ENCODE measurements at places on chromosomes 6 and 20. TPM values are rescaled to one million over a fixed set of nuclear protein-coding genes. Genes with fewer than 3 reads are reported as not detected.

- no peak overlapping the region for H3K4me3 ChIP-seq
- H3K27ac ChIP-seq, result no peak overlapping the region
- no peak for DNase-seq
- H3K4me1 ChIP-seq, result peaks cover 3% of the 10 kb centered on the region
- H3K27me3 ChIP-seq, result no peaks in the 10 kb centered on the region
These were observed 101.4 kb downstream of the LRRC1 start for GRCh38 chr6:53896196-53896595.

DNA sequence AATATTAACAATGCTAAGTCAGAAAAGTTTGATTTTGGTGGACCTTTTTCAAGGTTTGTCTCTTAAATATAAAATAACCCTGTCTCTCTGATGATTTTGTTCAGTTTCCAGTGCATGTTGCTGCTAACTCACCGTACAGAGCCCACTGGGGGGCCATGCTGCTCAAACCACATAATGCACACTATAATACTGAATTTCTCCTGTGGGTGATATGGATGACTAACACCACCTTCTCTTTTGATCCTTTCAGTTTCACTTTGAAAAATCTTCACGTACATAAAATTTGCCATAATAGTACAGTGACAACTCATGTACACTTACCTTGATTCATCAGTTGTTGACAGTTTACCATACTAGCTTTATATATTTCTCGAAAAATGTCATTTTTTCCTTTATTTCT, 506.6 kb upstream of the MAN1A1 start:
- H3K4me1 ChIP-seq, result peaks cover 11% of the 10 kb centered on the region
- H3K27me3 ChIP-seq, result peaks cover 7% of the 10 kb centered on the region
- H3K36me3 ChIP-seq, result no peaks in the 10 kb centered on the region
- DNase-seq, result peak; percentile 66

GRCh38 chr6:46323312-46323965, 152.7 kb upstream of the ENPP5 start:
- H3K4me1 ChIP-seq, result peaks cover 15% of the 10 kb centered on the region
- no peaks in the 10 kb centered on the region for H3K36me3 ChIP-seq
- peaks cover 3% of the 10 kb centered on the region for H3K27me3 ChIP-seq
- H3K4me3 ChIP-seq, result no peak overlapping the region
- peak overlapping the region; percentile 1 for H3K27ac ChIP-seq

GRCh38 chr20:33744773-33745385, 13.1 kb downstream of the ZNF341 start:
- DNase-seq, result no peak
- peaks cover 7% of the 10 kb centered on the region for H3K36me3 ChIP-seq
- no peaks in the 10 kb centered on the region for H3K27me3 ChIP-seq
- H3K27ac ChIP-seq, result no peak overlapping the region
- H3K4me1 ChIP-seq, result peaks cover 2% of the 10 kb centered on the region
- H3K4me3 ChIP-seq, result no peak overlapping the region

- no peak overlapping the region for H3K4me3 ChIP-seq
- DNase-seq, result no peak
- H3K27me3 ChIP-seq, result no peaks in the 10 kb centered on the region
- H3K27ac ChIP-seq, result no peak overlapping the region
These were observed 206.8 kb downstream of the EYA4 start for GRCh38 chr6:133447924-133448323.

DNA sequence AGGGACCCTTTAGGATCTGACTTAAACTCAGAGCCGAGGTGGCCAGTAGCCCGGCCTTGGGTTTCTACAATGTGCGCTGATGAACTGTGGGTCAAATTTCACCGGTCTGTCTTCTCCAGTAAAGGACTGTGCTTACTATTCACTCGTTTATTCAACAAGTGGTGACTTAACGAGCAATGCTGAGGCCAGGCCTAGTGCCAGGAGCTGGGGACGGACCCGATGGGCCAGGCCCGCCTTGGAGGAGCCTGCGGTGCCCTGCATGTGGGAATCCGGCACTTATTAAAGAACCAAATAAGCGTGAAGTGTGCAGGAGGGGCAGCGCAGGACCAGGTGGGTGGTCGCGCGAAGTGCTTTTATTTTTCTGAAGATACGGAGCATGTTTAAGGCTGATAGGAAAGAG, 24.0 kb downstream of the CTCFL start:
- no peak for DNase-seq
- H3K27me3 ChIP-seq, result peaks cover 49% of the 10 kb centered on the region
- H3K27ac ChIP-seq, result no peak overlapping the region
- no peaks in the 10 kb centered on the region for H3K36me3 ChIP-seq
- H3K4me1 ChIP-seq, result peaks cover 7% of the 10 kb centered on the region

DNA sequence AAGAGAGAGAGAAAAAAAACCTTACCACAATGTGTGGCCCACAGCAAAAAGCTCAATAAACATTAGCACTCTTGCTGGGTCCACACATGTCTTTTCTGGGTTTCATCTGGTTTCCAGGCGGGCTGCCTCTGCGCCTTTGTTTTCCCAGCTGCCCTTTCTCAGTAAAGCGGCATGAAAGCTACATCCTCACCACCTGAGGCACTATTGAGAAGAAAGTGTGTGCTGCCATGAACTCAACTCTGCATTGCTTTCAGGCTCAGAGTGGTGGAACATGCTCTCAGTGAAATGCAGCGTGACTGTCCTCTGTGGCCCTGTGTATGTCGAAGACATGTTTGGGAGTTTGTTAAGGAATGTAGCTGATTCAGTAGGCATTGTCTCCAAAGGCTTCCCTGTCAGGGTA, 102.3 kb downstream of the LYRM2 start:
- no peak overlapping the region for H3K4me3 ChIP-seq
- H3K4me1 ChIP-seq, result no peaks in the 10 kb centered on the region
- DNase-seq, result no peak
- H3K36me3 ChIP-seq, result no peaks in the 10 kb centered on the region
- H3K27me3 ChIP-seq, result peaks cover 13% of the 10 kb centered on the region

- H3K27me3 ChIP-seq, result peaks cover 58% of the 10 kb centered on the region
- H3K4me1 ChIP-seq, result peaks cover 2% of the 10 kb centered on the region
- no peak overlapping the region for H3K27ac ChIP-seq
- H3K4me3 ChIP-seq, result no peak overlapping the region
- H3K36me3 ChIP-seq, result no peaks in the 10 kb centered on the region
- DNase-seq, result no peak
These were observed 5.5 kb downstream of the GRIK2 start for GRCh38 chr6:101398716-101399615.

DNA sequence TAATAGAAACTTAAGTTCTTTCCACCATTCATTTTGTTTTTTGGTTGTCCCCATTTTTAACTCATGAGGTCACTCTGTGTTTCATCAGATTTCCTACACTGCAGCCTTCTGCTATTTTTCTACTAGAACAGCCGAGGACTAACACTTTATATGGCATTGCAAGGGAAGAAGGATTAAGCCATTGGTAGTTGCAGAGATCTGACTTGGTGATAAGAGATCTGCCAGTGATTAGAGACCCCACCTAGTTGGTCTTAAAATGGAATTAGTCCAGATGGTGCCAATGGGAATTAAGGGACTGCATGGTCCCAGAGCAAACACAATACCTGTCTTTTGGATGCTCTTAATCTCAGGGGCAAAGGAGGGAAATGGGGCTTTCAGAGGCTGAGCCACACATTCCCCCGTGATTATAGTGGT, 125.5 kb upstream of the TMEM170B start:
- peaks cover 48% of the 10 kb centered on the region for H3K4me1 ChIP-seq
- H3K27me3 ChIP-seq, result no peaks in the 10 kb centered on the region
- H3K27ac ChIP-seq, result peak overlapping the region; percentile 90
- peak overlapping the region; percentile 33 for H3K4me3 ChIP-seq
- H3K36me3 ChIP-seq, result no peaks in the 10 kb centered on the region

- no peak overlapping the region for H3K4me3 ChIP-seq
- no peaks in the 10 kb centered on the region for H3K36me3 ChIP-seq
- H3K4me1 ChIP-seq, result no peaks in the 10 kb centered on the region
- H3K27ac ChIP-seq, result no peak overlapping the region
- no peak for DNase-seq
These were observed 48.3 kb upstream of the IPCEF1 start for GRCh38 chr6:154404791-154405400.

- H3K36me3 ChIP-seq, result no peaks in the 10 kb centered on the region
- no peak overlapping the region for H3K4me3 ChIP-seq
- H3K27me3 ChIP-seq, result peaks cover 20% of the 10 kb centered on the region
These were observed 13.3 kb upstream of the AKAP7 start for GRCh38 chr6:131122007-131122406.

DNA sequence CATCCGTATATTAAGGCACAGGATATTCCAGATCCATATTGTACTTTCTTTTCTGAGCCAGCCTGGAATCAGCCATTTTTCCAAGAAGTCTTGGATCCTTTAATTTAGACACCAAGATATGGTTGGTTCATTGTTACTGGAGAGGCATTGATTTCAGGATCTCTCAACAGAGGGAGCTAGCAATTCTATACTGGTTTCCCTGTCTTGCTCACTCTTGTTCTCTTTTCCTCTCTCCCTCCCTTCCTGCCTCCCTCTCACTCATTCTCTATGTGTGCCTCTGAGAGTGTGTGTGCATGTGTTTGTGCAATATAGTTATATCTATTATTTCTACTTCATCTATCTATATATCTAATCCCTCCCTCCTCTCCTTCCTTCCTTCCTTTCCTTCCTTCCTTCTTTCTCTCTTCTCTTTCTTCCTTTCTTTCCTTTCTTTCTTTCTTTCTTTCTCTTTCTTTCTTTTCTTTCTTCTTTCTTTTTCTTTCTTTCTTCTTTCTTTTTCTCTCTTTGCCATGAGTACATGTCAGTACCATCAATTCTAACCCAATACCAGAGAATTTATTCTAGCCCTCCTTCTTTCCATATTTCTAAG, 299.1 kb downstream of the EPHA7 start:
- no peaks in the 10 kb centered on the region for H3K4me1 ChIP-seq
- H3K36me3 ChIP-seq, result no peaks in the 10 kb centered on the region
- no peak for DNase-seq
- H3K27ac ChIP-seq, result no peak overlapping the region

GRCh38 chr6:42337985-42338743, 113.6 kb downstream of the TRERF1 start:
- peaks cover 37% of the 10 kb centered on the region for H3K36me3 ChIP-seq
- peak overlapping the region; percentile 94 for H3K27ac ChIP-seq
- DNase-seq, result no peak
- H3K4me1 ChIP-seq, result peaks cover 73% of the 10 kb centered on the region

GRCh38 chr20:40462566-40462965, 226.5 kb downstream of the MAFB start:
- no peaks in the 10 kb centered on the region for H3K36me3 ChIP-seq
- no peak overlapping the region for H3K4me3 ChIP-seq
- no peaks in the 10 kb centered on the region for H3K4me1 ChIP-seq
- no peak for DNase-seq
- no peak overlapping the region for H3K27ac ChIP-seq

DNA sequence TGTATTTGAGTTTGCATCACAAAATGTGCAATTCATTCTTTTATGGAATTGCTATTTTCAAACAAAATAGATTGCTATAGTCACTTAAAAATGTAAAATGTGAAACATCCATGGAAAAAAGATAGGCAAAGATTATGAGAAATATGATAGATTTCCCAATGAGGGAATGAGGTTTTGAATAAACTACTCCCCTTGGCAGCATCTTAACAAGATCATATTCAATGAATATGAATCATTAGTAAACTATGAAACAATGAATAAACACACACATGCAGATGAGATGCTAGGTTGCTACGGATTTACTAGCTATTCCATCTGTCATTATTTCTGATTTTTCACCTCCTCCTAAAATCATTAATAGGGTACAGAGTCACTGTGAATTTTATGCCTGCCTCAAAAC, 401.8 kb downstream of the PHF3 start:
- no peak overlapping the region for H3K27ac ChIP-seq
- H3K4me1 ChIP-seq, result no peaks in the 10 kb centered on the region
- no peak overlapping the region for H3K4me3 ChIP-seq
- H3K36me3 ChIP-seq, result no peaks in the 10 kb centered on the region

GRCh38 chr6:119129148-119129967, 50.9 kb upstream of the FAM184A start:
- peaks cover 5% of the 10 kb centered on the region for H3K27me3 ChIP-seq
- peaks cover 12% of the 10 kb centered on the region for H3K4me1 ChIP-seq

- no peak overlapping the region for H3K27ac ChIP-seq
- no peaks in the 10 kb centered on the region for H3K4me1 ChIP-seq
- no peaks in the 10 kb centered on the region for H3K36me3 ChIP-seq
- H3K4me3 ChIP-seq, result no peak overlapping the region
These were observed 135.6 kb downstream of the EYA4 start for GRCh38 chr6:133376743-133377142.

- no peaks in the 10 kb centered on the region for H3K36me3 ChIP-seq
- no peaks in the 10 kb centered on the region for H3K27me3 ChIP-seq
- H3K4me3 ChIP-seq, result no peak overlapping the region
- no peak overlapping the region for H3K27ac ChIP-seq
- no peaks in the 10 kb centered on the region for H3K4me1 ChIP-seq
These were observed 106.3 kb downstream of the PRKN start for GRCh38 chr6:162621246-162621645.

GRCh38 chr6:170063851-170064602, 226.9 kb downstream of the DLL1 start:
- H3K4me3 ChIP-seq, result no peak overlapping the region
- no peaks in the 10 kb centered on the region for H3K27me3 ChIP-seq
- DNase-seq, result no peak
- H3K36me3 ChIP-seq, result no peaks in the 10 kb centered on the region

GRCh38 chr6:113976806-113977205, 5.9 kb upstream of the HDAC2 start:
- no peak overlapping the region for H3K27ac ChIP-seq
- no peak overlapping the region for H3K4me3 ChIP-seq
- DNase-seq, result no peak
- no peaks in the 10 kb centered on the region for H3K36me3 ChIP-seq
- peaks cover 15% of the 10 kb centered on the region for H3K27me3 ChIP-seq

DNA sequence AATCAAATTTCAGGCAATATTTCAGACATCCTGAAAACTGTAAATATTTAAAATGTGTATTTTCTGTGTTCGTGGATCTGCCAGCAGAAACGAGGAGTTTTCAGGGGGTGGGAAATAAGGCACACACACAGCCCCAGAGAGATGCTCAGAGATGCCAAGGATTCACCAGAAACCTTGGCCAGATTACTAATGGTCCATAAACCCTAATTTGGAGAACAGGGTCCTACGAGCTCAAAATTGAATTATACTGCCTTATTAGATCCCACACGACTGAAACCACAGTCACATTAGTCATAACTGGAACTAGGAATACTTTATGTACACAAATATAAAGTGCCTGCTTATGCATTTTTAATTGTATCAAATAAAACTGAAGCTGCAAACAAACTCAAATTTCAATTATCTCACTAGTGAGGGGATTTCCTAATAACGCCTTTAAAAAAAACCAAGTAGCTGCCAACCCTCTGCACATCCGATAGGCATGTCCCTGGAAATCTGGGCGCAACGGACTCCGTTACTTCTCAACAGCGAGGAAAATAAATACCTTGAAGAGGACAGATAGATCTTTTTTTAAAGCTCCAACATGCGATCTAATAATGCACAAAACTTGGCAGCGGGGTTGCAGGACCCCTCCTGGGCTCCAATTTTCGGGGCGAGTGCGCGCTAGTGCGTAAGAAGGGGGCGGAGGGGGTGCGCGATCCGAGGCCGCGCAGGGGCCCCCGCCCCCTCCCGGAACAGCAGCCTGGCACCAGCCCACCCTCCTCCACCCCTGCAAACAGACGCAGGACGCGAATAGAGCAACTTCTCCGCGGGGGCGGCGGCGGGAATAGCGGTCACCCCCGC, 897 bp downstream of the CHD6 start:
- H3K27ac ChIP-seq, result peak overlapping the region; percentile 74
- peak overlapping the region; percentile 85 for H3K4me3 ChIP-seq
- H3K27me3 ChIP-seq, result peaks cover 22% of the 10 kb centered on the region
- H3K4me1 ChIP-seq, result peaks cover 31% of the 10 kb centered on the region

Gene ZC2HC1B
- total RNA-seq, result not detected

Gene ANKEF1
- 0.58 TPM for total RNA-seq

Gene APOBEC2
- not detected for total RNA-seq

Gene SGK2
- total RNA-seq, result 0.23 TPM

Gene GSTA2
- total RNA-seq, result not detected

Gene PTGIS
- total RNA-seq, result 51.7 TPM

Gene OR12D3
- not detected for total RNA-seq

Gene MYCT1
- not detected for total RNA-seq

Gene TPBG
- not detected for total RNA-seq

Gene PRDM1
- 35.9 TPM for total RNA-seq
